ENCODE measurements at places on chromosomes 11 and 22. TPM values are rescaled to one million over a fixed set of nuclear protein-coding genes. Genes with fewer than 3 reads are reported as not detected.

Gene SLC22A9
- not detected for total RNA-seq

Gene GNAZ
- total RNA-seq = 120 TPM

Gene MAPK12
- total RNA-seq = 11.8 TPM

Gene ST14
- total RNA-seq = 0.46 TPM

Gene ATG13
- 40.4 TPM for total RNA-seq

Gene CCDC81
- total RNA-seq = 6.7 TPM

Gene ZNF214
- total RNA-seq = 14.1 TPM

Gene MYH9
- 43.1 TPM for total RNA-seq

Gene SCGB1A1
- total RNA-seq = not detected

Gene C11orf97
- 2.5 TPM for total RNA-seq

Gene LIF
- not detected for total RNA-seq

Gene UNC93B1
- total RNA-seq = 7.6 TPM

Gene USH1C
- 0.92 TPM for total RNA-seq

Gene MYRF
- 2.8 TPM for total RNA-seq

Gene CREBZF
- 68.3 TPM for total RNA-seq

Gene PHETA2
- total RNA-seq = 3.5 TPM

Gene POLD3
- 16.8 TPM for total RNA-seq

Gene MYBPC3
- not detected for total RNA-seq

Gene CDON
- total RNA-seq = 29.1 TPM

Gene OR9G4
- not detected for total RNA-seq

Gene MISFA
- total RNA-seq = 1.2 TPM

Data from diencephalon (tissue), 1 donor.